AG04450 (cell line): ENCODE measurements at places on chromosomes 2 and 18. TPM values are rescaled to one million over a fixed set of nuclear protein-coding genes. Genes with fewer than 3 reads are reported as not detected.

The KIF1A gene
- not detected in 2 replicates for polyA plus RNA-seq

The VWA3B gene
- polyA plus RNA-seq, result not detected in 2 replicates

The ABCG5 gene
- polyA plus RNA-seq, result not detected in 2 replicates

The AOX1 gene
- 5.6 and 7.9 TPM in 2 replicates for polyA plus RNA-seq

The CRACDL gene
- not detected in 2 replicates for polyA plus RNA-seq

The GTF2A1L gene
- polyA plus RNA-seq, result 0.19 TPM in 1 of 2 replicates, not detected in the other

The SLC4A5 gene
- polyA plus RNA-seq, result 0.15 and 0.25 TPM in 2 replicates

The SIX3 gene
- not detected in 2 replicates for polyA plus RNA-seq
